Lower lobe of right lung (tissue), 2 donors: ENCODE measurements at places on chromosomes 4 and X. TPM values are rescaled to one million over a fixed set of nuclear protein-coding genes. Genes with fewer than 3 reads are reported as not detected.

GRCh38 chr4:55068522-55068921 lies 56.9 kb downstream of the KDR start:
- no peaks in the 10 kb centered on the region for H3K27me3 ChIP-seq
- no peaks in the 10 kb centered on the region for H3K4me1 ChIP-seq
- H3K36me3 ChIP-seq, result no peaks in the 10 kb centered on the region

DNA sequence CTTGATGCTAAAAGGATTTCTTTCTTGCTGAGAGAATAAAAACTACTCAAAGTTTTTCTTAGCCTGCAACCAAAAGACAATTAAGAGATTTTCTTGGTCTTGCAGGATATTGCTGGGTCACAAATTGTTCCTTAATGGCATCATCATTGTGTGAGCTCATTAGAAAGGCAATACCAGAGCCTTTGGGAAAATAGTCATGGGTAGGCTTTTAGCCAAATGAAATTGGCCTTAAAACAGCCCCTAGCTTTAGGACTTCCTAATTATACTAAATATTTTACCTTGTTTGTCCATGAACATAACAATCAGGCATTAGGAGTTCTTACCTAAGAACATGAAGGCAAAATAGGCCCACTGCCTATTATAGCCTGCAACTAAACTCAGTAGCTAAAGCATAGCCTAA lies 10.4 kb upstream of the FAM13A start:
- no peaks in the 10 kb centered on the region for H3K4me1 ChIP-seq
- H3K4me3 ChIP-seq, result no peak overlapping the region
- H3K27ac ChIP-seq, result no peak overlapping the region
- H3K27me3 ChIP-seq, result no peaks in the 10 kb centered on the region
- no peaks in the 10 kb centered on the region for H3K36me3 ChIP-seq

DNA sequence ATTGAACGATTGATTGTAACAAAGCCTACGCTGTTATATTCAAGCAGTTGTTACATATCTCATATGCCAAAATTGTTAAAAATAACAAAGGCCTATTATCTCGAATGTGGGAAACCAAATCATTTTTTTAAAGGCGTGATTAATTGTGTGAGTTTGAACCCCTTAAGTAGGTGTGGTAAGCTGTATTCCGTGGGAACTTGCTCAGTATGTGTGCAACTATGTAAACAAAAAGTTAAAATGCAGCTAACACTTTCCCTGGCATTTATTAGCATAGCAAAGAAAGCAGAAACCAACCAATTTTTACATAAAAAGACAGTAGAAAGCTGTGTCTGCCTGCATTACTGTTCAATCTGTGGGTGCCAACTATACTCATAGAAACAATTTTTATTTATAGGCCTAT lies 166.0 kb upstream of the HAND2 start:
- H3K27me3 ChIP-seq, result no peaks in the 10 kb centered on the region
- no peaks in the 10 kb centered on the region for H3K4me1 ChIP-seq
- no peaks in the 10 kb centered on the region for H3K36me3 ChIP-seq
- no peak overlapping the region for H3K27ac ChIP-seq
- H3K4me3 ChIP-seq, result no peak overlapping the region
- DNase-seq, result no peak

GRCh38 chr4:147312376-147313046 lies 168.4 kb upstream of the EDNRA start:
- H3K4me1 ChIP-seq, result no peaks in the 10 kb centered on the region
- no peak overlapping the region for H3K4me3 ChIP-seq
- no peak for DNase-seq
- H3K36me3 ChIP-seq, result no peaks in the 10 kb centered on the region

DNA sequence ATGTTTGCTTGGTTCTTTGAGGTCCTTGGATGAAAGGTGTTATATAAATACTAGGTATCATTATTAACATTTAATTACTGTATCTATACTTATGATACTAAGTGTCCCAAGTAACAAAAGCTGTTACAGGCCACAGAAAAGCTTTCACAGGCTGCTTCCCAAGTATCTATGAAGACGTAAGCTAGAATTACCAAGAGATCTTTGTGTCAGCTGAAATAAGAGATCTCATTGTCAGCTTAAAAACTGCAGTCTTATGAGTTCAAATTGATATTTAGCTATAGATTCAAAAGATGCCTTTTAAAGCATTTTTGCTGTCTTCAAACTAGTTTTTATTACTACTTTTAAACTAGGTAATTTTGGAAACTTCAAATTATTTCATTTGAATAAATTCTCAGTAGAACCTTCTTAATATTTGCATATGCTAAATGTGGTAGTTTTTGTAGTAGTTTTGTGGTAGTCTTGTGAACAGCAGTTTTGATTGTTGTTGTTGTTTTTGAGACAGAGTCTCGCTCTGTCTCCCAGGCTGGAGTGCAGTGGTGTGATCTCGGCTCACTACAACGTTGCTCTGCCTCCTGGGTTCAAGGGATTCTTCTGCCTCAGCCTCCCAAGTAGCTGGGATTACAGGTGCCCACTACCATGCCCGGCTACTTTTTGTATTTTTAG lies 170.0 kb upstream of the RPL34 start:
- DNase-seq, result no peak
- no peaks in the 10 kb centered on the region for H3K27me3 ChIP-seq
- no peaks in the 10 kb centered on the region for H3K36me3 ChIP-seq
- no peak overlapping the region for H3K4me3 ChIP-seq

- H3K4me3 ChIP-seq, result no peak overlapping the region
- DNase-seq, result no peak
These were observed 128.0 kb downstream of the C4orf33 start for GRCh38 chr4:129223945-129224344.

DNA sequence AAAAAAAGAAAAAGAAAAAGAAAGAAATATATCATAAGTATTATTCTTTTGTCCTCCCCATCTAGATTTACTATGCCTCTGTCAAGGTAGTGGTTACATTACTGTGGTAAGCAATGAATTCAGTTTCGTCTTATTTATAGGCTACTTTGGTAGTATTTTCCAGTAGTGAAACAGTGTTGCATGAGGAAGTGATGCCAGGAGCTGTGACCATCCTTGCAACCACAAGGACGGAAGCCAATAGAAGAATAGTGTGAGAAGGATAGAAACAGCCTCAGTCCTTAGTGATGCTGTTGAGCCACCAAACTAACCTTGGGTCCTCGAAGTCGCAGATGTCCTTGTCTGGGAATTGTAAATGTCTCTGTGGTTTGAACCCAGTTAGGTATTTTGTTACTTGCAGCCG lies 328.5 kb downstream of the PPP3CA start:
- H3K27me3 ChIP-seq, result no peaks in the 10 kb centered on the region
- peaks cover 12% of the 10 kb centered on the region for H3K4me1 ChIP-seq
- DNase-seq, result no peak
- H3K4me3 ChIP-seq, result no peak overlapping the region
- no peak overlapping the region for H3K27ac ChIP-seq

GRCh38 chr4:114807357-114807756 lies 208.8 kb downstream of the UGT8 start:
- no peak overlapping the region for H3K4me3 ChIP-seq
- H3K36me3 ChIP-seq, result no peaks in the 10 kb centered on the region
- H3K4me1 ChIP-seq, result no peaks in the 10 kb centered on the region
- no peak for DNase-seq
- H3K27me3 ChIP-seq, result no peaks in the 10 kb centered on the region
- no peak overlapping the region for H3K27ac ChIP-seq

DNA sequence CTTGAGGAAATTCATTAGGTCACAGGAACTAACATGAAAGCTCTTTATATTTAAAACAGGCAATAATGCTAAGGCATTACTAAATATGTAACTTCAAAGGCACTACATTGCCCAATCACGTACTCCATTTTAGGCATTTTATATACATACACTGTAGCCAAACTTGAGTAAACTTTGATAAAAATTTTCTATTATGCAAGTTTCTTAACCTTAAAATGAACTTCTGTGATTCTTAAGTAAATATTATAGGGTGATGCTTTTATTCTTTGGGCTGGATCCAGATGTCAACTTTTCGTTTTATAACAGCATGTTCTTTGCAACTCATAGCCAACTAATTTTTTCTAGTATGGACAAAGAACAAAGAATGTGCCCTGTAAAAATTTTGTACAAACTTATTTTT lies 28.3 kb upstream of the MAP9 start:
- no peaks in the 10 kb centered on the region for H3K4me1 ChIP-seq
- no peaks in the 10 kb centered on the region for H3K27me3 ChIP-seq
- no peaks in the 10 kb centered on the region for H3K36me3 ChIP-seq
- no peak for DNase-seq

DNA sequence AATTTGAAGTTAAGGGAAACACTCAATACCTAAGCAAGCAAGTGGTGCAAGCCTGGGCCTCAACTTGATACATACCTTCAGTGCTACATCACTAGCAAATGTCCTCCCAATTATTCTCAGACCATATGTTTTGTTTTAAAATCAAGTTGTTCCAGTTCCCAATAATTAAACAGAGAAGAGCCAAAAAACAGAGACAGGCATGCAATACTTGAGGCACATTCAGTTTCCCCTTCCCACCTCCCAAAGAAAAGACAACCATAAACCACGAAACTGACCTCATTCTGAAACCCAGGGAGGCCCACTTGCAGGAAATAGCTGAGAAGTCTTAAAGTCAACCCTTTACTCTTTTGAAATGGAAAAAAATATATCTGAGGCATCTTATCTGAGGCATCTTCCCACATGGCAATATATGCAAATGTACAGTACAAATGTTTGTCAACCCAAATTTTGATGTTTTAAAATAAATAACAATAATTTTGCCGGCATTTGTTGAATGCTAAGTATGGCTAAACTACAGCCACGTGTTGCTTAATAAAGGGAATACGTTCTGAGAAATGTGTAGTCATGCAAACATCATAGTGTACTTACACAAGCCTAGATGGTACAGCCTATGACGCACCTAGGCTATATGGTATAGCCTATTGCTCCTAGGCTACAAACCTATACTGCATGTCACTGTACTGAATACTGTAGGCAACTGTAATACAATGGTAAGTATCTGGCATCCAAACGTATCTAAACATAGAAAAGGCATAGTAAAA lies 147.5 kb downstream of the TSPAN5 start:
- DNase-seq, result no peak
- no peaks in the 10 kb centered on the region for H3K27me3 ChIP-seq
- H3K36me3 ChIP-seq, result no peaks in the 10 kb centered on the region
- peaks cover 13% of the 10 kb centered on the region for H3K4me1 ChIP-seq

- H3K4me1 ChIP-seq, result no peaks in the 10 kb centered on the region
- no peak overlapping the region for H3K4me3 ChIP-seq
- no peaks in the 10 kb centered on the region for H3K36me3 ChIP-seq
- no peak for DNase-seq
These were observed 1052.6 kb downstream of the ADGRL3 start for GRCh38 chr4:62252728-62253127.

DNA sequence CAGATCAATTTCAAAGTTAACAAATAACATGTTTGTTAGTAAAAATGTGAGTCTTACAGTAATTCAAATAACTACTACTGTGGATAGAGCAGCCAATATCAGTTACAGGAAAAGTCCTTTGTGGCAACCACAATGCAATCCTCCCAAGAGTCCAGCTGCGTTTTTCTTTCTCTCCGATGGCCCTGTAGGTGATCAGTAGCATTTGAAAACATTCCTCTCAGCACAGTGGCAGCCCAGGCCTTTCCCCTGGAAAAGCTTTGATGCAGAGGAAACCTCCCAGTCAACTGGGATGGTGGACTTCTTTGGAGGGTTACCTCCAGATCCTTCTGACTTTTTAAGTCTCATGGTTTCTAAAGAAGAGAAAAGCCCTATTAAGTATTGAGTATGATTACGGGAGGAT lies 18.0 kb upstream of the PDZD4 start:
- peaks cover 4% of the 10 kb centered on the region for H3K27me3 ChIP-seq
- DNase-seq, result no peak
- no peaks in the 10 kb centered on the region for H3K36me3 ChIP-seq
- H3K4me3 ChIP-seq, result no peak overlapping the region
- H3K4me1 ChIP-seq, result no peaks in the 10 kb centered on the region

Gene IRAK1
- 73.1 TPM for total RNA-seq

Gene IBSP
- total RNA-seq, result not detected

Gene TCEAL6
- not detected for total RNA-seq

Gene PDLIM3
- total RNA-seq, result 18.4 TPM

Gene AKAP14
- total RNA-seq, result 4.8 TPM

Gene KDR
- 55.8 TPM for total RNA-seq

Gene FATE1
- not detected for total RNA-seq

Gene H2BW2
- not detected for total RNA-seq

Gene UGT8
- total RNA-seq, result 1.2 TPM

Gene SORCS2
- 5.8 TPM for total RNA-seq

Gene EXOC1L
- total RNA-seq, result not detected

Gene PLAC8
- 115 TPM for total RNA-seq

Gene HTR2C
- total RNA-seq, result not detected
